Lower leg skin (tissue), 4 donors: ENCODE measurements at places on chromosomes 7 and 10. TPM values are rescaled to one million over a fixed set of nuclear protein-coding genes. Genes with fewer than 3 reads are reported as not detected.

- no peak for DNase-seq
Observed at GRCh38 chr7:38632411-38632810, 1.2 kb upstream of the AMPH start.

- peak; percentile 42 for DNase-seq
Observed at GRCh38 chr7:140049339-140050024, 13.3 kb downstream of the PARP12 start.

The BHLHA15 gene
- 18.5 TPM for total RNA-seq

DNA sequence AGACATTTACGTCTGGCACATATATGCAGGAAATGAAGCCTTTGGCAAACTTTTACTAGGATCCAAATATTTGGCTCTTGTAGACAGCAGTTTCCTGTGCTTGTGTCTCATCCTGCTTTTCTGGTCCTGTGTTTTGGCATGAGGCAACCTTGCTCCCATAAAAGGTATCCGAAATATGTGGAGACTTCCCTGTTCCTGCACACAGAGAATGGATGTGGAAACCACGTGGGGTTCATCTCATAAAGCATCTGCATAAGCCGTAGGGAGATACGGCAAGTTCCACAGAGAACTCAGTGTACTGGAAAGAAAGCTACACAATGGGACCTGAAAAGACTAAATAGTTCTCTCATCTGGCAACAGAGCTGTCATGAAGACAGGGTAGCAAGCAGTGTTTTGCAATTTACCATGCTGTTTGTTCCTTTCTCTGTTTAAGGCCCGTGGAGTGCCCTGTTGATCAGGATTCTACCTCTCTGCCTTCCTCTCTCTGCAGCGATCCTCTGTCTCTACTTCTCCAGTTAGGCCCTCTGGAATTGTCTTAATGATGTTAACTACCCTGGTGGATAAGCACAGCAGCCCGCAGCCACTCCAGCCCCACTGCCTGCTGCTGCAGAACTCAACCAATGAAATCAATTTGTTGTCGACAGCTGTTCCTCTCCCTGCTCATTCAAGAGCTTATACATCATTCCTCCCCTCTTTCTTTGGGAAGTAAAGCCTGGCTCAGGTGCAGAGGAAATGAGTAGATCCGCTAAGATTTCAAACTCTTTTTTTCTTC, 293.6 kb downstream of the CSTF2T start:
- DNase-seq = peak; percentile 43

DNA sequence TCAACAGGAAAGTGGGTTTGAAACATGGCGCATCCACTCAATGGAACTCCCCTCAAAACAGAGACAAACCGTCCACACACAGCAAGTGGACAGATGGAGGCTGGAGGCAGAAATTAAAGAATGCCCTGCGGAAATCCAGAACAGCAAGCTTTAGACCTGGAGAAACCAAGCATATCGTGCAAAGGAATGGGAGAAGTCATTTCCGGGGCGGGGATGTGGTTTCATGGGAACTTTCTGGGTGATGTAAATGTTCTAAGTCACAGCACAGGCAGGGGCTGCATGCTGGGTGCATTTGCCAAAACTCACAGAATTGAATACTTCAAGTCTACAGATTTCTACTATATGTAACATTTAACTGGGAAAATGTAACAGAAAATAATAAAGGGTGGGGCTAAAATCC, 213.0 kb downstream of the PTPRN2 start:
- no peak for DNase-seq

The VSTM2A gene
- not detected for total RNA-seq

DNA sequence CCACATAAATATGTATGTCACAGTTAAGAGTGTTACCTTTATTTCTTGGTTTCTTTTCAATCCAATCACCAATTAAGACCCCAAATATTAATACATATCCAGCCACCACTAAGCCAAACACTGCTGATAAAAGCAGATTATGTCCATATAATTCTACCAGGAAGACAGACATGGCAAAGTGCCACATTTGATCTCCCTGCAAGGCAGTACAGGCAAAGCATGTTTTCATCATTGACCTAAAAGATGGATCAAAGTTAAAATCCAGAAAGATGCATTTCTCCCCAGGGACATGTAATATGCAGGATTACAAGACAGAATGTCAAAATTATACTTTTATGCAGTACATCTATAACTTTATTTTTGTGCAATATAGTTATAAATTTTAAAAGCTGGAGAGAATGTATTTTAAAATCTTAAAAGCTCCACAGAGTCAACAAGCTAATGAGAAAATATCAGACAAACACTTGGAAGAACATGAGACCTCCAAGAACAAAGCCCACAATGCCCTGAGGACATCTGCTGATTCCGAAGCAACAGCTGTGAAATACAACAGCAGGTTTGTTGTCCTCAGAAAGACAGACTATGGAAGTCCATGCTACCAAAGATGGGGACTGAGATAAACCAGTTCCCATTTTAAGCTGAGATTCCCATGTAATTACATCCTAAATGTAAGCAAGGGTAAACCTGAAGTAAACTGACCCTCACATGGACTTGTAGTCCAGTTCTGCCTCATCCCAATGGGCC, 54.5 kb upstream of the TOMM7 start:
- no peak for DNase-seq

- no peak for DNase-seq
Observed at GRCh38 chr10:113583571-113583970, 30.7 kb downstream of the HABP2 start.

DNA sequence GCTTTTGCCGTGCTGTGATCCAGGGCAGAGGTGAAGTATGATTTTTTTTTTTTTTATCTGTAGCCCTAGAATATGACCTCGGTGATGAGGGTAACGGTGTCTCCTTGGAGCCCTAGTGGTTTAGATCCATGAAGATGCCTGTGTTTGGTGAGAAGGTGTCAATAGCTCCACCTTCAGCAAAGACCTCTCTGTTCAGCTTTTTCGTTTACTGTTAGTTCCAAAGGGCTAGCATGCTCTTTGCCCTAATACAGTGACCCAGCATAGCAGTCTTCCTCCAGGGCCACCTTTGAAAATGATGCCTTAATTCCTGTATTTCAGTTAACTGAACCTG, 746 bp upstream of the MRPS16 start:
- DNase-seq = no peak

DNA sequence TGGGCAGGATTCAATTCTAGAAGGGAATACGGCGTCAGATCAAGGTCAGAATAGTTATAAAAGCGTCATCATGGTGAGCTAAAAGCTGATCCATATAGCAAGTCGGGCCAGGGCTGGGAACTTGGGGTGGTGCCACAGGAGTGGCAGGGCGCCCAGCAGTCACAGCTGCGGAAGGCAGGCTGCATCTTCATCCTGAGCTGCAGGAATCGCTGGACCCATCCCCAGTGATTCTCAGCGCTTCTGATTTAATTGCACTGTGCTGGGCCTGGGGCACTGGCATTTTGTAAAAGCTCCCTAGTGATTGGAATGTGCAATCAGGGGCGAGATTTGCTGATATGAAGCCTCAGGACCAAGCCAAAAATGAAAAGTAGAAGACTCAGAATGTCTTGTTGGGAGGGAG, 135.3 kb downstream of the CTTNBP2 start:
- DNase-seq = no peak

DNA sequence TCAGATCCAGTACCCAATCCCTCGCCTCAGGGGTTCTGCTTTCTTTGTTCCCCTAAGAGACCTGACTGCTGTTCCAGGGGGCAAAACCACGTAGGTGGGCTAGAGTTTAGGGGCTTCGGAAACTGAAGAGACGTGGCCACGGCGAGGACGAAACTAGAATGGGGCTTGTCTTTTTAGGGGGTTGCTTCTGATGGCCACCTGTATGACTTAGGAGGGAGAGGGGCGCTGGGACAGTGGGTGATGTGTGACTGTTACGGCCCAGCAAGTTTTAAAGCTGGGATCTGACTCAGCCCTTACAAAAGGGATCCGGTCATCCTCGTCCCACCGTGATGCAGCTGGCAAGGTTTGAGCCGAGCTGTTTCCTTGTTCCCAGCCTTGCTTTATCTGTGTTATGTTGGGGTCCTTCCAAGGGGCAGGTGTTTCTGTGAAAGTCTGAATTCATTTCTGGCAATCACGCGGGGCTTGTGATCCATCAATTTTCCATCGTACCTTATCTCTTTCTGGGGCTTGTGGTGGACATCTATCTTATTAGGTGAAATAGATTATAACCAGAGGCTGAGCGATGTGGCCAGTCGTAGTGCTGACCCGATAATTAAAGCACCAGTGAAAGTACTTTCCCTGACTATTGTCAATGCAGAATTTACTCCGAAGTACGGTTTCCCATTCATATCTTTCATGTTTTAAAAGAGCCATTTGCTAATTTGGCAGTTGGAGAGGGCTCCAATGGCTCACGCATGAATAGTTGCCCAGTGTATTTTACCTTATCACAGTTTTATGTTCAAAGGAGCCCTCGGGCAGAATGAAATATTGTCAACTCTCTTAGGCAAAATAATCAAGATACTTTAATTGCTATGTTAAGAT, 830 bp downstream of the MET start:
- no peak for DNase-seq

GRCh38 chr7:4606797-4607196, 75.3 kb upstream of the FOXK1 start:
- no peak for DNase-seq

DNA sequence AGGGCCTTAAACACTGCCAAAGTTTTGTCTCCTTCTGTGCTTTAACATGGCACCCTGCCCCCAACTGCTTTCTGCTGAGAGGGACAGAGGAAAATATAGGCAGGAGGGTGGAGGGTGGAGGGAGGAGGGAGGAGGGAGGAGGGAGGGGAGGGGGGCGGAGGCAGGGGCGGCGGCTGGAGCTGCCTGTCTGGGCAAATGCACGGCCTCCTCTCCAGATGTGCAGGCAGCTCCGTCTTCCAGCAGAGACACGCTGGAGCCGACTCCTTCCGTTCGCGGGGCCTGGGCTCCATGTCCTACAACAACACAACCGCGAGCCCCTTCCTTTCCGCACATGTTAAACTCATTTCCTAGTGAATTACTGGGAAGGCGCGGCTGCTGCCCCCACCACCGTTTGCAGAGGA, 14.2 kb downstream of the EBF3 start:
- peak; percentile 27 for DNase-seq

- DNase-seq = no peak
Observed at GRCh38 chr7:51732951-51733350, 416.3 kb upstream of the COBL start.

DNA sequence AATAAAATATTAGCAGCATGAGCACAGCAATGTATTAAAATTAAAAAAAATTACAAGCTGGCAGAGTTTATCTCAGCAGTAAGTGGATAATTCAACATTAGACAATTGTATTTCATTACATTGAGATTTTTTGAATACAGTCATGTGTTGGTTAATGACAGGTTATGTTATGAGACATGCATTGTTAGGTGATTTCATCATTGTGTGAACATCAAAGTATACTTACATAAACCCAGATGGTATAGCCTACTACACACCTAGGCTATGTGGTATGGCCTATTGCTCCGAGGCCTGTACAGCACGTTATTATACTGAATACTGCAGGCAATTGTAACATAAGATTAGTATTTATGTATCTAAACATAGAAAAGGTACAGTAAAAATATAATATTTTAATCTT, 29.7 kb downstream of the CCDC6 start:
- DNase-seq = no peak

The OR2A7 gene
- total RNA-seq = 11.2 TPM

DNA sequence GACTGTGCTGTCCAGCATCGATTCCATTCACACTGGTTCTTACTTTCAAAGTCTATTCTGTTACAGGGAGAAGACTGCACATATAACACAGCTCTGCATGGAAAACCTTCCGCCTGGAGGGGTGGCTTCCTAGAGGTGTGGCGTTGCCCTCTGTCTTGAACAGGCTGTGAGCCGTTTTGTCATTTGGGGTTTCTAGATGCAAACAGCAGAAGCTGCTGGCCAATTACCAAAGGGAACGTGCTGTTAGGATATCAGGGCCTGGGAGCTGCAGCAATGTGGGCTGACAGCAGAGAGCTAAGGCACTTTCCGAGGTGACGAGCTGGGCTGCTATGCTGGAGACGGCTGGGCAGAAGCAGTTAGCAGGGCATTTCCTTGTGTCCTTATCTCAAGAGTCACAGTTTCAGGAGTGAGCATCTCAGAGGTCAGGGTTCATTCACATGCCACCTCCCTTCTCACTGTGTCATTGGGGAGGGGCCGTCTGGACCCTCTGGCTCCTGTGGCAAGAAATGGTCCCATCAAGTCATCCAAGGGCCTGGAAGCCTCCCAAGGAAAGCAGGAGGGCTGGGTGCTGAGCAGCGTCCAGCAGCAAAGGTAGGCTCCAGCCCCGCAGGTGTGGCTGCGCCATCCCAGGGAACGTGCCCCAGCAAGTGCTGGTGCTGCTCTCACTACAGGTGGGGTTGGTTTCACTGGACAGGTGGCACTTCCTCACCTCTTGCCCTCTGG, 106.5 kb downstream of the WDR37 start:
- peak; percentile 68 for DNase-seq

The GRIFIN gene
- total RNA-seq = not detected

The ABCB4 gene
- 0.47 TPM for total RNA-seq

GRCh38 chr10:30051220-30051619, 8.2 kb downstream of the JCAD start:
- DNase-seq = no peak

DNA sequence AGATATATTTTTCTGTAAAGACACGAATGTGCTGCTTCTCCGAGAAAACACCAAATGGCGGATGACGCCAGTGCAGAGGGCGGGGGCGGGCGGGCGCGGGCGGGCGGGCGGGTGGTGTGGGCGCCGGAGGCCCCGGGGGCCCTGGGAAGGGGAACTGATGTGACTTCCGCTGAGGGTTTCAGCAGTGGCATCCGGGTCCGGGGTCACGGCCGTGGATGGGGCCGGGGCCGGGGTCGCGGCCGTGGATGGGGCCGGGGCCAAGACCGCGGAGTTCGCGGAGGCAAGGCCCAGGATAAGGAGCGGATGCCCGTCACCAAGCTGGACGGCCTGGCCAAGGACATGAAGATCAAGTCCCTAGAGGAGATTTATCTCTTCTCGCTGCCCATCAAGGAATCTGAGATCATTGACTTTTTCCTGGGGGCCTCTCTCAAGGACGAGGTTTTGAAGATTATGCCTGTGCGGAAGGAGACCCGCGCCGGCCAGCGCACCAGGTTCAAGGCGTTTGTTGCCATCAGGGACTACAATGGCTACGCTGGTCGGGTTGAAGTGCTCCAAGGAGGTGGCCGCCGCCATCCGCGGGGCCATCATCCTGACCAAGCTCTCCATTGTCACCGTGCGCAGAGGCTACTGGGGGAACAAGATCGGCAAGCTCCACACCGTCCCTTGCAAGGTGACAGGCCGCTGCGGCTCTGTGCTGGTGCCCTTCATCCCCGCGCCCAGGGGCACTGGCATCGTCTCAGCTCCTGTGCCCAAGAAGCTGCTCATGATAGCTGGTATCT, 20.3 kb upstream of the IGF2BP3 start:
- DNase-seq = no peak

DNA sequence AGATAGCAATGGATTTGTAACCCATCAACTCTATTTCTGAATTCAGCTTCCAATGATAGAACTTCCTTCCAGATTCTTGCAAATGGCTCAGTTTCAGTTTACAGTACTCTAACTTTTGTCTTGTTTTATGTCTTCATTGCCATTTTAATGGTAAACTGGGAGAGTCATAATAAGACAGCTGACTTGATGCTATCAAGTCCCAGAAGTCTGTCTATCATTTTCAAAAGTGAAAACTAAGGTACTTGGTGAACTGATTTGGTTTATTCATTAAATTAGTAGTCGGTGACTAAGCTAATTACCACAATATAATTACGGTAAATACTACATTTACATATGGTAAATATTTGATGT, 25.0 kb downstream of the RTKN2 start:
- DNase-seq = no peak

The ST8SIA6 gene
- 0.34 TPM for total RNA-seq

The HPSE2 gene
- total RNA-seq = 2.3 TPM
